ENCODE measurements at places on chromosomes 1 and 21. TPM values are rescaled to one million over a fixed set of nuclear protein-coding genes. Genes with fewer than 3 reads are reported as not detected.

RXRG gene
- 49.0 TPM for polyA plus RNA-seq

GJA4 gene
- 27.1 TPM for polyA plus RNA-seq

NECTIN4 gene
- polyA plus RNA-seq, result 0.14 TPM

FALEC gene
- 0.99 TPM for polyA plus RNA-seq

GBP4 gene
- 2.7 TPM for polyA plus RNA-seq

GJA9 gene
- not detected for polyA plus RNA-seq

VSIG8 gene
- polyA plus RNA-seq, result not detected

TCEA3 gene
- 248 TPM for polyA plus RNA-seq

LRRC71 gene
- polyA plus RNA-seq, result 0.74 TPM

EFNA1 gene
- 23.4 TPM for polyA plus RNA-seq

FCN3 gene
- 0.47 TPM for polyA plus RNA-seq

OR2T6 gene
- not detected for polyA plus RNA-seq

SAMSN1 gene
- polyA plus RNA-seq, result 2.2 TPM

EPHB2 gene
- 23.2 TPM for polyA plus RNA-seq

IFI6 gene
- 46.9 TPM for polyA plus RNA-seq

C1orf87 gene
- polyA plus RNA-seq, result 0.98 TPM

HP1BP3 gene
- 182 TPM for polyA plus RNA-seq

WARS2 gene
- polyA plus RNA-seq, result 15.3 TPM

ANKRD34A gene
- 1.3 TPM for polyA plus RNA-seq

TENT5C gene
- polyA plus RNA-seq, result 4.2 TPM

CELA3A gene
- 0.21 TPM for polyA plus RNA-seq

TGFBR3 gene
- 38.4 TPM for polyA plus RNA-seq

PM20D1 gene
- polyA plus RNA-seq, result 0.13 TPM

NFIA gene
- 32.2 TPM for polyA plus RNA-seq

TIE1 gene
- 48.7 TPM for polyA plus RNA-seq

RAB3B gene
- 0.22 TPM for polyA plus RNA-seq

LRRC8D gene
- 7.1 TPM for polyA plus RNA-seq

SELENOF gene
- polyA plus RNA-seq, result 166 TPM

MROH9 gene
- not detected for polyA plus RNA-seq

RPTN gene
- not detected for polyA plus RNA-seq

ZRANB2 gene
- 99.5 TPM for polyA plus RNA-seq

MNDA gene
- polyA plus RNA-seq, result 4.2 TPM

ABCB10 gene
- 12.7 TPM for polyA plus RNA-seq

SH3D21 gene
- 3.4 TPM for polyA plus RNA-seq

CCDC28B gene
- polyA plus RNA-seq, result 60.1 TPM

MYOM3 gene
- 288 TPM for polyA plus RNA-seq

SHISA4 gene
- 62.0 TPM for polyA plus RNA-seq

AGT gene
- 14.7 TPM for polyA plus RNA-seq

C1orf116 gene
- 0.13 TPM for polyA plus RNA-seq

DIO1 gene
- polyA plus RNA-seq, result 0.11 TPM

HES5 gene
- 0.52 TPM for polyA plus RNA-seq

LAD1 gene
- 11.5 TPM for polyA plus RNA-seq

ZBTB8A gene
- polyA plus RNA-seq, result 9.7 TPM

KCNJ15 gene
- 0.76 TPM for polyA plus RNA-seq

LIN28A gene
- polyA plus RNA-seq, result not detected

ACTA1 gene
- polyA plus RNA-seq, result 10,330 TPM
